ENCODE measurements at places on chromosomes 5 and 9.

DNA sequence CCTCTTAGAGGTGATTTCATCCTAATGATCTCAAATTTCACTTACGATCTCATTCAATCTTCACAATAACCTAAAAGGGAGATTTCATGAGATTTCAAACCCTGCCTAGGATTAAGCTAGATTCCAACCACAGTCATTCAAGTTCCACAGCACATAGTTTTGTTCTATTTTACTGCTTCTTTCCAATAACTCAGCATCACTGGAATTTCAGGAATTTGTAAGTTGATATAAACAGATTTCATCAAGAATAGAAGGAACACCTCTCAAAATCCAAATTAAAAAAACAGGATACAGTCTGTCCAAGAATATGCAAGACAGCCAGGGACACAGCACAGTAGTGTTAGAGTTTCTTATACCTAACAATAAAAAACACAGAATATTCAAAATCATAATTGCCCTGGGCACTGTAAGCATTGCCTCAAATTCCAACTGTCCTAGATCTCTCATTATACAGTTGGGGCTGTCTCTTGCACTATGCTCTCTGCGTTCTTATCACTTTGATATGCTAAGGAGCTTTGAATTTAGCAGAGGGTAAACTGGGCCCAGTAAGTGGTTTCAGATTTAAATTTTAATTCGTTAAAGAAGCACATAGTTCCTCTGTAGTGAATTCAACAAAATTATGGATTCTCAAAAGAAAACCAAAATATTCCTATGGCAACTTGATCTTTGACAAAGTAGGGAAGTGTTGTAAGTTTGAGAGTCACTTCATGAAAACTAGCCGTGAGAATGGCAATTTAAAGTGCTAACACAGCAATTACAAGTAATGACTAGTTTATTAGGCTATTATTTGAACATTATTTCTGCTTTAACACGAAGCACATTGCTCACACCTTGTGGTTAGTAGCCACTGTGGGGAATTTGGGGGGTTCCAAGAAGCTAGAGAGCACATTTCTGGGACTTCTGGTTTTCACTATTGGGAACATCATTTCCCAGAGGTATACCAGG, 478.6 kb upstream of the C9orf72 start:
- no peak for DNase-seq

GRCh38 chr9:104856413-104856941, 71.5 kb downstream of the ABCA1 start:
- DNase-seq = no peak

DNA sequence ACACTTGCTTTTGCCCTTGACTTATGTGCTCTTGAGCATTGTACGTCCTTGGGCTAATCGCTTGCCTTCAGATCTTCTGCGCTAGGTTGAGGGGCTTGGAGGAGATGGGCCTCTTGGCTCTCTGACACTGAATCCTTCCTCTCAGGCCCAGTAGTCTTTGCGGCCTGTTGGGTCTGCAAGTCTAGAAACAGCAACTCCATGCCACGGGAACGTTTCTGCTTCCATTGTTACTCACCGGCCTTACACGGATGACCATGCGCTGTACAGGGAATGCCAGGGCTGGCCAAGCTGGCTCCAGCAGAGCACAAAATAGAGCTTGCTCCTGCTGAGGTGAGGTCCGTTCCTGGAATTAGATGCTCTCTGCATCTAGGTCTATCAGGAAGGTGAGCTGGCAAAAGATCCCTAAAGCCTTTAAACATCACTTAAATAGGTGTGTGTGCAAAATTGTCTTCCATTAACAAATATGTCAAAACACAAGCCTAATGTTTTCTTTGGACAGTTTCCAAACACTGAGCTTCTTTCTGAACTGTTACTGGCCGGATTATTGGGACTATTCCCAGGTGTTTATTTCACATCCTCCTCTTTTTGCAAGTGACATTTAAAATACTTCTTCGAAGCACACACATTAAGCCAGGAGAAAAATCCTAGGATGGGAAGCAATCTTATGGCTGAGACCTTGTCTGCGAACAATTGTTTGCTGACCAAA, 29.7 kb downstream of the DAPK1 start:
- no peak for DNase-seq

GRCh38 chr9:37775216-37775919, 9.5 kb downstream of the EXOSC3 start:
- no peak for DNase-seq

DNA sequence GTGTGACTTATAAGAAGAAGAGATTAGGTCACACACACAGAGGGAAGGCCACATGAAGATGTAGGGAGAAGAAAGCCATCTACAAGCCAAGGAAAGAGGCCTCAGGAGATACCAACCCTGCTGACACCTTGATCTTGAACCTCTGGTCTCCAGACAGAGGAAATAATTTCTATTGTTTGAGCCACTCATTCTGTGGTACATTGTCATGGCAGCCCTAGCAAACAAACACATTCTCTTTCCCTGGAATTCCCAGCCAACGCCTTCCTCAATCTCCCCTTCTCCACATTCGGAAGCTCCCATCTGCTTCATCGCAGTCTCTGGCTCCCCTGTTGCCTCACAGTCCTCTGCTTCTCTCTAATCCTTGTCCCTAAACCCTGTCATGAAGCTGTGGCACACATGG, 16.7 kb downstream of the PTGS1 start:
- DNase-seq = no peak

DNA sequence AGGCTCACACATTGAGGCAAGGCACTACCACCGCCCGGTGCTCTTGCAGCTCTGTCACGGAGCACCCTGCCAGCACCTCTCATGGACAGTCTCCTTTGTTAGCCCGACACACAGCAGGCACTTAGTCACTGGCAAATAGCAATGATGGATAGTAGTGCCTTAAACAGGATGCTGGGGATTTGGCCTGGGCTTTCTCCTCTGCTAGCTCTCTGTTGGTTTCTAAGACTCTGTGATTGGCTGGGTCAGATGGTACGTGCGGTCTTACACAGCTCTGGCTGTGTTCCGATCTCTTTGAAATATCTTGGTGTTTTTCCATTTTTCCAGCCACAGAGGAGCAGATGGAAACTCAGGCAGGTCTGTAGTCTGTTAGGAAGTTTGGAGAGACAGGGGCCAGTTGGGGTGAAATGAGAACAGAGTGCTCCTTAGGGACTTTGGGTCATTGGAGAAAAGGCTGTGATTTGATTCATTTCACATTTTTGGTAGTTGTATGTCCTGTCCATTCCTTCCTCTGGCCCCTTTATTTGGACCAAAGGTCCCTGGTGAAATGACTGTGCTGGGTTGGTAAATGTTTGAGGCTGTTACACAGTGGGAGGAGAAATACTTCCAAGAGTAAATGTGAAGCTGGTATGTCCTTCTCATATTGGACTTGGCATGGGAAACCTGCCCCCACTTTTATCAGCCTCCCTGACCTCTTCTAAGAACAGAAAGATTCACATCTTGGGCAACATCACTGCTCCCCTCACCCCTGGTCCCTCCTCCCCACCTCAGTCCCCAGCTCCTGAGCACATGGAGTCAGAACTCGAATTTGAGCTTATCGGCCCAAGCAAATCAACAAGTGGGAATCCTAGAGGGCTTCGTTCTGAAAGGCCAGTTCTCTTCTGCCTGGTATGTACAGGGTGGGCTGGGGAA, 3.4 kb downstream of the SMIM3 start:
- DNase-seq = no peak

DNA sequence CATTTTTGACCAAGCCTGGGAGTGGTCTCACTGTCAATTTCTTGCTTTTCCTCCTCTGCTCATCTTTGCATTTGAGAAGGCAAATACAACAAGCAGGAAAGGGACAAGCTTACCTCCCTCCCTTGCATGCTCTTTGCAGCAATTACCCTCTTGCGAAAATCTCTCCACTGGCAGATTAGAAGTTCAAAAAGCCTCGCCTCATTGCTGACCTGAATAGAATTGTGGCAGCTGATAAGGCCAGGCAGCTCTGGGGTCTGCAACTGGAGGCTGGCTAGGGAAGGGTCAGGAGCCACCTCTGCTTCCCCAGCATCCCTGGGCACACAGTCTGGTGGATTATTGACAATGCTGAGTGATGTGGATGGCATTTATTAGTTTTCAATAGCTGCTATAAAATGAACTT, 362.3 kb upstream of the KIF2A start:
- no peak for DNase-seq

DNA sequence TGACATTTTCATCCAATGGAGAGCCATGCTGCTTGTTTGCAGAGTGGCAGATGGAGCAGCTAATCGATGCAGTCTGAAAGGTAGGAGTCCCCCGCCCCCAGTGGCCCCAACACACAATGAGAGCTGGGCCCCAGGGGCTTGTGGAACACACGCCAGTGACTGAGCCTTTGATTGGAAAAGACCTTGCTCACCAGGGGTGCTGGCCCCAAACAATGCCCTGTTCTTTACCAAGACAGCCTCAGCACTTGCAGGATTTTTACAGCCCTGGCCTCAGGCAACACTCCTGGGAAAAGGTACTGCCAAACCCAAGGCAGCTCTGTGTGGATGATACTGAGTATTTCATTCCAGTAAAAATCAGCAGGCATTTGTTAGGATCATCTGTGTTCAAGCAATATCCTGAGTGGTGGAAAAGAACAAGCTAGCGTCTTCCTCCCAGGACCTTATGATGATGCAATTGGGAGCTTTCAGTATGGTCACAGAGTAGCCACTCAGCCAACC, 276.8 kb upstream of the CLINT1 start:
- no peak for DNase-seq

- no peak for DNase-seq
These were observed 153.5 kb downstream of the TTLL11 start for GRCh38 chr9:121939643-121940042.
